ENCODE measurements at places on chromosomes 13 and 19. TPM values are rescaled to one million over a fixed set of nuclear protein-coding genes. Genes with fewer than 3 reads are reported as not detected.
A peak's percentile ranks its signal among the peaks of the same experiment; 100 is the strongest.

GRCh38 chr13:100128838-100129237 lies 39.9 kb downstream of the PCCA start:
- peaks cover 2% of the 10 kb centered on the region for H3K36me3 ChIP-seq
- no peak for DNase-seq
- H3K27me3 ChIP-seq, result no peaks in the 10 kb centered on the region
- no peak overlapping the region for H3K27ac ChIP-seq

DNA sequence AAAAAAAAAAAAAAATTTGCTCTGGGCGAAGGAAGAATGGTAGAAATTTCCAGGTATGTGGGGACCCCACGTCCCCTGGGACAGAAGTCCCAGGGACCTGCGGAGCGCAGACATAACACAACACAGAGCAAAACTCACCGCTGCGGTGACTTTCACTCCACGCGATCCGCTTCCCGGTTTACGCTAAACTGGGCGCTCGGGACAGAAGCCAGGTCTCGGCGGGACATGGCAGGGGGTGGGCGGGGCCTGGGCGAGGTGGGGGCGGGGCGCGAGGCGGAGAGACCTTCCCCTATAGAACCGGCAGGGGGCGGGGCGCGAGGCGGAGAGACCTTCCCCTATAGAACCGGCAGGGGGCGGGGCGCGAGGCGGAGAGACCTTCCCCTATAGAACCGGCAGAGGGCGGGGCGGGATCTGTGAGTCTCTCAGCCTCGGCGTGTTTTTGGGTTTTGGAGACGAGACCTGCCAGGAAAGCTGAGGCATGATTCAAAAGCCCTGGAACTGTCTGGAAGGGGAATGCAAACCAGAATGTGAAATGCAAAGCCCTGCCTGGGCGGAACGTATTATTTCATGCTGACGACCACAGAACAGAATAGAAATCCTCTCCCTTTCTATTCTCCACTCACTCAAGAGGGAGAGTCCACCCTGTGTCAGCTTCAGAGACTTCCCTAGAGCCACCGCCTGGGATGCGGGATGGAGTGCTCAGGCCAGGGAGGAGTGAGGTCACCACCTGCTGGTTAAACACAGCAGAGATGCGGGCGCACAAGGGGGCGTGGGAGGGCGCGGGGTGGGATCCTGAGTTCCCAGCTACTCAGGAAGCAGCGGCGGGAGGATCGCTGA lies 20.2 kb upstream of the ERVV-1 start:
- peak overlapping the region; percentile 51 for H3K4me3 ChIP-seq
- peak; percentile 76 for DNase-seq
- H3K36me3 ChIP-seq, result no peaks in the 10 kb centered on the region
- H3K4me1 ChIP-seq, result peaks cover 20% of the 10 kb centered on the region
- peak overlapping the region; percentile 81 for H3K27ac ChIP-seq

DNA sequence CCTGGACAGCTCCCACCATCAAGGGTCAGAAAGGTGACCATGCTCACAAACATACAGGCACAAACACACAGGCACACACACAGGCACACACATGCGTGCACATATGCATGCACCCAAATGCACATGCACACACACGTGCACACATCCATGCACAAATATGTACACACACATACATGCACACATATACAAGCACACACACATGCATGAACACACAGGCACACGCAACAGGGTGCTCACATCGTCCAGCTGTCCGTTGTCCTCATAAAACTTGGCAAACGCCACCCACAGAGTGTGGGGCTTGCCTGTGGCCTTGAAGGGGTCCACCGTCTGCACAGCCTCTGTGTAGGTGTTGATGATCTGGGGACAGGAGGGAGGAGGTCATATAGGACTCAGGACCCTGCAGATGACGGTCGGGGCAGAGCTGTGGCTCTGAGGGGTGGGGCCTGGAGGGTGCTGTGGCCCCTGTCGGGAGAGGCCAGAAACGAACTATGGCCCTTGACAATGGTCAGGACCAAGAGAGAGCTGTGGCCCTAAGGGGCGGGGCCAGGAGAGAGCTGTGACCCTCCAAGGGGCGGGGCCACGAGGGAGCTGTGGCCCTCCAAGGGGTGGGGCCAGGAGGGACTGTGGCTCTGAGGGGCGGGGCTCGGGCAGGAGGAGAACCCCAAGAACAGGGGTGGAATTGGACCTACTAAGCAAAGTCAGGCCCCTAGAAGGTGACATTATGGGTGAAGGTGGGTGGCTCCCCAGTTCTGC lies 6.2 kb downstream of the XAB2 start:
- H3K27me3 ChIP-seq, result no peaks in the 10 kb centered on the region
- no peak overlapping the region for H3K4me3 ChIP-seq
- no peaks in the 10 kb centered on the region for H3K4me1 ChIP-seq
- H3K36me3 ChIP-seq, result peaks cover 2% of the 10 kb centered on the region

DNA sequence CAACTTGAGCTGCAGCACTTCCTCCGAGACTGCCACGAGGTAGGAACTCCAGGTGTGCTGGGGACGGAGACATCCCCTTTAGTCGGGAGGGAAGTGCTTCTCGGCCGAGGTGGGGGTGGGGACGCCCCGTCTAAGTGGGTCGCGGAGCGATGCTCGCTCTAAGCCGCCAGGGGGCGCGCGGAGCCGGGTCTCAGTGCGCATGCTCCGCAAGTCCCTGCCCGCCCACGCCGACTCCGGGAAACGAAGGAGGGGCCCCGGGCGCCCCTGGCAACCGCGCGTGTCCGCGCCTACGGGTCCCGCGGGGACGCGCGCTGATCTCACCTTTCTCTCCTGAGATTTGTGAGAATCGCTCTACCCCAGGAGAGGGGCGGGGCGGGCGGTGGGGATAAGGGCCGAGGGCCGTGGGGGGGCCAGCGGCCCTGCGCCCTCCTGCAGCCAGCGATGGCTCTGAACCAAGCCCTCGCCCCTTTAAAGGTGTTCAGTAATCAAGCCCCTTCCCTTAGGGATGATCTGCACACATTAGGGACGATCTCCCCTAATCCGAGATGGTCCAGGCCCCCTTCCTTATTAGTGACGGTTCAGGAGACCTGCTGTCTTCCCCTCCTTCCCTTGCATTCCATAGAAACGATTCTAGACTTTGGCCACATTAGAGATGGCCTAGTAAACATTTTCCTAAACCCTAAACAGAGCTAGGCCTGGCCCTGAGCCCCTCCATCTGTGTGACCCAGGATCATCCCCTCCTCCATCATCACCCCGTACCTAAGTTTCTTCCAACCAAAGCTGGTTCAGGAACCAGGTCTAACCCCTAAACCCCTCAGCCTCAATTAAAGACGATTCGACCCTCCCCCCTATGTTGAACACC lies 47.3 kb upstream of the SHKBP1 start:
- H3K4me3 ChIP-seq, result peak overlapping the region; percentile 27
- H3K4me1 ChIP-seq, result no peaks in the 10 kb centered on the region
- H3K36me3 ChIP-seq, result no peaks in the 10 kb centered on the region
- no peak overlapping the region for H3K27ac ChIP-seq

- H3K27me3 ChIP-seq, result no peaks in the 10 kb centered on the region
- peaks cover 8% of the 10 kb centered on the region for H3K4me1 ChIP-seq
- no peak overlapping the region for H3K4me3 ChIP-seq
Measured at GRCh38 chr13:45873491-45874325, 22.2 kb upstream of the SIAH3 start.

The ZNF534 gene
- not detected for total RNA-seq

The SLC6A16 gene
- total RNA-seq, result 1.6 TPM

The RHPN2 gene
- 3.3 TPM for total RNA-seq

All from endothelial cell of umbilical vein (primary cell).